ENCODE measurements at places on chromosomes 5 and 9.

DNA sequence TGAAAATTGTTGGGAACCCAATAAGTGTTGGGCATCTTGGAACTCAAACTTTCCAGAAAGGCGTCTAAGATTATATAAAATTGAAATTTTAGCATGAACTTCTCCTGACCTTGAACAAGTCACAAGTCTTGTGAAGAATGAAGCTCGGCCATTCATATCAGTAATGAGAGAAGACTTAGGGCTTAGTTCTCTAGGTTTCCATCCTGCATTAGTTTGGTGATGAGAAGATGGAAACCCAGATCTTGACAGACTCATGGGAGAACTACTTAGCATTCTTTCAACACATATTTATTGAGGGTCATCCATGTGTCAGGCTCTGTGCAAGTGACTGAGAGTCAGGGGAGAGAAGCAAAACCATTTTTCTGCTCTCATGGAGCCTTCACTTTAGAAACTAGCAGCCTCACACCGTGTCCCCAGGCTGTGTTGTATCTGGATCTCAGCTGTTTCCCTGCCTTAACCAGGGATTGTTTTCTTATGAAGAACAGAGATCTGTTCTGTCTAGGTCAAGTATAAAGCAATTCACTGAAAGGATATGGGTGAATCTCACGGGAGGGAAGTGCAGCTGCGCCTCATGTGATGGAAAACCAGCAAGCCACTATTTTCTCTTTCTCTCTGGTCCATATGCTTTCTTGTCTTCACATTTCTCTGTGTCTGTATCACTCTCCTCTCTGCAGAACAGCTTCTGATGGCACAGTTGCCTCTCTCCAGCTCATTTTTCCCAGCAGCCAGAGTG is 3.4 kb downstream of the GARNL3 start:
- DNase-seq, result no peak

GRCh38 chr9:114403153-114403756 is 15.5 kb upstream of the AKNA start:
- no peak for DNase-seq

- no peak for DNase-seq
Measured at GRCh38 chr5:150765799-150766169, 7.0 kb upstream of the DCTN4 start.

GRCh38 chr9:72168075-72168474 is 18.8 kb downstream of the GDA start:
- no peak for DNase-seq

DNA sequence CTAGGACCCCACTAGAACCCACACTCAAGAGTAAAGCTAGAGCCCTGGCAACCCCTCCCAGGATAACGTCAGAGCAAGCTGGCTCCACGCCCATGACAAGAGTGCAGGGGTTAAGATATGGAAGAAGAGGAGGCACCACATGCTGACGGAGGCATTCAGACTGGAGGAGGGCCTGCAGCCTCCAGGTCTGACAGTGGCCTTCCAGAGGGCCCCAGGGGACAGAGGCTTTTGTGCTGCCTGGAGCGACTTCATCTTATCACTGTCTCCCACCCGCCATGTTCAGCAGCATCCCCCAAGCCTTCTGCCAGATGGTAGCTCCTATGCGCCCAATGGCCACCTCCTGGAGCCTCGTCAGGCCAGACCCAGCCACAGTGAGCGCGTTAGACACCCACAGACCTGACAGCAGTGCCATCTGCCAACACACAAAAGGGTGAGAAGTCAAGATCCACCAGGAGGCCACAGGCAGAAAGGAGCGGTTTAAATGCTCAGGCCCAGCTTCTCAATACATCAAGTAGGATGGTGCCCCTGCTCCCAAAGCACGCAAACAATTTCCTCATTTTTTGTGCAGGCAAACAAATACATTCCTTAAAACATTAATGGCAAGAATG is 65.8 kb downstream of the C5orf15 start:
- no peak for DNase-seq

DNA sequence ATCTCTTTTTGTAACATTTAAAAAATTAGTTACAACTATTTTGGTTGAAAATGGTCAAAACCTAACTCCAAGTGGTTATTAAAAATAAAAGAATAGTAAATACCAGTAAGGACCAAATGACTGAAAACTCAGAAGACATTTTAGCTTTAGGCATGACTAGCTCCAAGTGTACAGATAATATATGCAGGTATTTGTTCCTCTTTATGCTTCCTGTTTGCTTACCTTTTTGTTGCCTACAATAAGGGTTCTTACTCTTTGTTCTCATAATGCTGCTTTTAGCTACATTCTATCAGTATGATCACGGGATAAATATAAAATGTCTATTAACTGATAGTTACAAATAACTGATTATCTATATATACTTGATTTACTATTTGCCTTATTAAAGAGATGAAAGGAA is 259.6 kb downstream of the CDH12 start:
- DNase-seq, result no peak

DNA sequence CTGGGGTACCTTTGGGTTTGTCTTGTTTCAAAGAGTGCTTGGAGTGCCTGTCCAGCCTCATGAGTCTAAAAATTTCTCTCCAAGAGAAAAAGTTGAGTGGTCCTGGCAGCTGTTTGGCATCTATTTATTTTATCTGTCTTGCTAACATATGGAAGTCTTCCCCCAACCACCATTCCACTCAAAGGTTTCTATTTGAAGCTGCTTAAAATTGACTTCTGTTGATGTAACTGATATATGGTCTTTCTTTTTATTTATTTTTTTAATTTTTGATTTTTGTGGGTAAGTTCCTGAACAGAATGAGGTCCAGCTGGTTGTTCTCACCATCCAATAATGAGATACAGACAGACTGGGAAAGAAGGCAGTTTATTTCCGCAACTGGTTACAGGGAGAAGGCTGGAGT is 178.7 kb upstream of the SGCD start:
- DNase-seq, result no peak

GRCh38 chr9:107222020-107222522 is 61.0 kb upstream of the RAD23B start:
- DNase-seq, result no peak

- no peak for DNase-seq
Measured at GRCh38 chr5:107853031-107853430, 182.3 kb upstream of the EFNA5 start.

GRCh38 chr5:144170276-144171024 is at the start of the genes KCTD16 and YIPF5:
TSS of gene KCTD16 (plus strand) at chr5:144170873.
TSS of gene YIPF5 (minus strand) at chr5:144170659. CDS start at chr5:144169955, 704 bp downstream.
- peak; percentile 96 for DNase-seq

DNA sequence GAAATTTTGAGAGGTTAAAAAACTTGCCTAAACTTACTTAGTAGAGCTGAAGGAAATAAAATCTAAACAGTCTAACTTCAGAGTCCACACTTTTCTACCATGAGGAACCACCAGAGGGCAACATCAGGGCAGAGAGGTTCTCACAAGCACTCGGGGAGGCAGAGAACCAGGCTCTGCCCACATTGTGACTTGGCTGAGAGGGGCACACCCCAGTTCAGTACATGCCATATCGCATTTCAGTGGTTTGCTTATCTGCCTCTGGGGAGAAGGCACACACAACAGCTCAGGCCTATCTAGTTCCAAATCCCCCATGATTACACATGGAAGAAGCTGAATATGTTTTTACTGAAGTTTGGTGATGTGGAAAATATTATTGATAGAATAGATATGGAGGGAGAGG is 49.2 kb downstream of the EQTN start:
- DNase-seq, result no peak

GRCh38 chr9:112705768-112706427 is 12.0 kb downstream of the INIP start:
- DNase-seq, result no peak

DNA sequence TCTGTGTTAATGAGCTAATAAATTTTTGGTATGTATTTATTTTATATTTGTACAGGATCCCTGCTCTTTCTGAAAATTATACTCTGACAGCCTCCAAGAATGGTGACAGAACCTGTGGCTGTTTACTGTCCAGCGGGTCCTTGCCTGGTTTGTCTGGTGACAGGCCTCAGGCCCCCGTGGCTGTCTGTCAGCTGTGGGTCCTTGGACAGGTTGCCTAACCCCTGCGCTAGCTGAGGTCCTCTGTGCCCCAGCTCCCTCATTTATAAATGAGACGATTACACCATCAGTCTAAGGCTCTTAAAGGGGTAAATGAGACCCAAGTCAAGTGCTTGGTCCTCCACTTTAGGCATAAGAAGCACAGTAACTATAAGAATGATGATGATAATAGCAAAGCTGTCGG is 125.1 kb upstream of the COL5A1 start:
- no peak for DNase-seq

- no peak for DNase-seq
Measured at GRCh38 chr9:134706522-134706921, 64.9 kb downstream of the COL5A1 start.

GRCh38 chr9:95611354-95611753 is 94.6 kb upstream of the PTCH1 start:
- DNase-seq, result no peak

DNA sequence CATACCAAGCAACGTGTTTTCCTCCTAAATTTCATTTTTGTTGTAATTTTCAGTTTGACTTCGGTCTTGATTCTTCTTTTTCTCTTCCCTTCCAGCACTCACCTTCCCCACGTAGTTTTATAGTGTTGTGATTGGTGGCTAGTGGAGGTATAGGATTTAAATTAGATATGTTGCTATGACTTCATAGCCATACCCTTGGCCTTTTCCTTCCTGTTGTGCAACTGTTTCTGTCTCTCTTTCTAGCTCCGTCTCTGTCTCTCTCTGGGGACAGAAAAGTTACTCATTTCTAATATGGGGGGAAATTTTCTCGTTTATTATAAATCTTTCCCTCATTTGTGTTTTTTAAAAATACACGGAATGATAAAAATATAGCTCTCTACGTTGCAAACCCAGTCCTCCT is 20.6 kb upstream of the C5orf24 start:
- no peak for DNase-seq

- DNase-seq, result no peak
Measured at GRCh38 chr9:100700689-100701318, 122.9 kb downstream of the CAVIN4 start.

Data from activated T-cell treated with anti-CD3 and anti-CD28 coated beads, Interleukin-2, amount 50 U/mL, for 1 hour (primary cell).